ENCODE measurements at places on chromosomes 5 and 9.
A peak's percentile ranks its signal among the peaks of the same experiment; 100 is the strongest.

DNA sequence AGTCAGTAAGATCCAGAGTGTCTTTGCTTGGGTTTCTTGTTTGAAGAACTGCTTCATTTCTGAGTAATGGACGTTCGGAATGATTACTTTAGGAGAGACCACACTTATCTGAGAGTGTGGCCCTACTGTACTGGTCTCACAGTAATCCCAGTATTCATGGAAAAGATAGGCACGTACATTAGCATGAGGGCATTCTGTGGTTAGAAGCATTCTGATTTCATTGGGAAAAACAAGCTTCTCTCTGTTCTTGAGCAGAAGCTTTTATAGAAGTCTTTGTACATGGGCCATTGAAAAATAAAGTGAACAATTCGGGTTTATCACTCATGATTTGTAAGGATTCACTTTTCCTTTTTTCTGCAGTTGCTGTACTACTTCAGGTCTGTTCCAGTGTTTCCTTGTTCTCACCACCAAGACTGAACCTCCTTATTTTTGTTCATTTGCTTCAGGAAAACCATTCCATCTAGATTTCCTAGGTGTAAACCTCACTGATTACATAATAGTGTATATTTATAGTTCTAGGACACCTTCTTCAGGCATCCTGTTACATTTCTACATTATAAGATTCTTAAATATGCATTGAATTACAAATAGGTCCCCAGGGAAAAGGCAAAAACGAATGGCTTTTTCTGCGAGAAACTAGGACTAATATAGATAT lies 10.1 kb downstream of the TGFBR1 start:
- DNase-seq, result no peak

DNA sequence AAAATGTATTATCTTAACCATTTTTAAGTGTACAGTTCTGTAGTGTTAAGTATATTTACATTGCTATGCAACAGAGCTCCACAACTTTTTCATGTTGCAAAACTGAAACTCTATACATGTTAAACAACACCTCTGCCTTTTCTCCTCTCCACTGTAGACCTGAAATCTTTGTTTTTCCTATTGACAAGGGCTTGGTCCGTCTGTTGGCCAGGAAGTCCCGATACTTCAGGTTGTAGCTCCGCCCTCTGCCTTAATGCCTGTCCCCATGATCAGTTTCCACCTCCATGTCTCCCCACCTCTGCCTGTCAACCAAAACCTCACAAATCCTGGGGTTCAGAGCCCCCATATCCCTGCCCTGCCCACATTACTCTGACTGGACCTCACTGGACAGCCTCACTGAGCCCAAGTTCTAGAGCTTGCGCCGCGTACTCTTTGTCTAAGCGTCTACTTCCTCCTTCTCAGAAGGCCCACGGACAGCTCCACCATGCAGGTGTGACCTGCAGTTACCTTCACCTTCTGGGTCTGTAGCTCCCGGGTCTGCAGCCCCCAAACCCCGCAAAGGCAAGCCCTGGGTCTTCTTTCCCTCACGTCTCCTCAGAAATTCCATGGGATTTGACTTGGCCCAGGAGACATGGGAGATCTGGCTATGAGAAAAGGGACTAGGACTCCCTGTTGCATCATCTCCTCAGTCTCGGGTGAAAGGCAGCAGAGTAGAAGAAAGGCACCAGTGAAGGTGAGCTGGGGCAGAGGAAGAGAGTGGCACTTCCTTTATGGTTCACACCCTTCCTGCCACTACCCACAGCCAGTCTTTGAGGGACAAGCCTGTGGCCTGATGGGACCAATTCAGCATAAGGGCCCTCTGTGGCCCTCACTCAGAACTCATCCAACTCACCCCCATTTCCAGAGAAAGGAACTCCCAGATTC lies 8.0 kb downstream of the GLIPR2 start:
- no peak for DNase-seq

- DNase-seq, result peak; percentile 44
These were observed 1.3 kb downstream of the NR4A3 start for GRCh38 chr9:99822806-99823591.

DNA sequence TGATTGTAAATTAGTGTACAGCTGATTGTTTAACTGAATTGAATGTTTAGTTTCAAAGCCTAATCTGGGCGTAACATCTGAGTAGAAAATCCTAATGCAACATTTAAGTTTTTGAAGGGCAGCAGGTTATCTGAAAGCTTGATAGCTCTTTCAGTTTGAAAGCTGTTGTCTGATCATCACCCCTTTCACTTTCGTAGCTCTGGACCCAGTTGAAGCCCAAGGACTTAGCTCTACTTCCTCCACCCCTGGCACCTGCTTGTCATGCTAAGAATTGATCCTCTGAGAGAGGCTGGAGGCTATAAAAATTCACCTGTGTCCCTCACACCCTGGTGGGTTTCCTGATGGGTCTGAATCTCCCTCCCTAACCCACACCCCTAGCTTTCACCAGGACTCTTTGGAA lies 86.0 kb downstream of the ZFAND5 start:
- no peak for DNase-seq

DNA sequence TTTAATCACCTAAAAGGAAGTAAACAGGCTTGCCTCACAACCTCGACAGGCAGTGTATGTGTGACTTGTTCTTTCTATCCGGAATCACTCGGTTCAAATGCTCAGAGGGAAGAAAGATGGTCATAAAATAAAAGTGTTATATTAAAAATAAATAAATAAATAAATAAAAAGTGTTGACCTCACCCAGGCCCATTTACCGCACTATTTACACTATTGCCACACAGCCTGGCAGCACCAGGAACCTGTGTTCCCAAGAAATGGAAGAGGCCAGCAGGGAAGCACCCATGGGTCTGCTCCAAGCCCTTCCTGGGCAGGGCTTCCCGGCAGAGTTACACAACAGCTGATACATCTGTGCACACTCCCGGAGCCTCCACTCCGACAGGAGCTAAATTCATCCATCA lies 127.9 kb downstream of the EFNA5 start:
- peak; percentile 91 for DNase-seq

GRCh38 chr5:146327257-146327870 lies 11.3 kb upstream of the POU4F3 start:
- DNase-seq, result no peak

GRCh38 chr9:134267305-134267880 lies 58.9 kb upstream of the RXRA start:
- DNase-seq, result no peak

- DNase-seq, result no peak
These were observed 768.3 kb upstream of the COX7C start for GRCh38 chr5:85849411-85849810.

GRCh38 chr9:112032009-112032408 lies 135.4 kb downstream of the UGCG start:
- no peak for DNase-seq

DNA sequence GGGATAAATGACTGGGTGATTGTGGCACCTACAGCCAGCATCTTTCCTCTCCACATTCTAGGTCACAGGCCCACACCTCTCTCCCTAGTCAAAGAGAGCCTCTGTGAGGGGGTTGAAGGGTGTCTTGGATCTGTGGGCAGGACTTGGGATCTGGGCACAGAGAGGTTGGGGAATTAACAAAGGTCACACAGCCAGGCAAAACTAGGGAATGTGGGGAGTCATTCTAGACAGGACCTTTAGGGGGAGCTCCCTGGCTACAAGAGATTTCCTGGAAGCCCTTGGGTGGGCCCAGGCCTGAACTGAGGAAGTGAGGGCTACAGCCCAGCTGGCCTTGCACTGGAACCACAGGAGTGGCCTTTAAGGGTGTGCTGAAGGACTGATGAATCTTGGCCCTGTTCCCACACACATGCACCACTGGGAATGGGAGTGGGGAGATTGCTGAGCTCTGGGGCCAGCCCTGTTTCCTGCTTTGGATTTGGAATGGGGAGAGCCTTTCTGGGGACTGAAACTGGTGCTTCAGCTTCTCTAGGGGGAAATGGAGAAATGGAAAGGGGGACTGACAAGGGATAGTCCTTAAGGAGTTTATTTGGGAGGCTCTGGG lies 12.4 kb upstream of the CXXC5 start:
- peak; percentile 97 for DNase-seq

- no peak for DNase-seq
These were observed 38.0 kb upstream of the FOXI1 start for GRCh38 chr5:170067574-170068170.

- no peak for DNase-seq
These were observed 137.8 kb downstream of the PAX5 start for GRCh38 chr9:36896296-36896695.

- no peak for DNase-seq
These were observed 14.5 kb upstream of the FAM170A start for GRCh38 chr5:119614838-119615237.

DNA sequence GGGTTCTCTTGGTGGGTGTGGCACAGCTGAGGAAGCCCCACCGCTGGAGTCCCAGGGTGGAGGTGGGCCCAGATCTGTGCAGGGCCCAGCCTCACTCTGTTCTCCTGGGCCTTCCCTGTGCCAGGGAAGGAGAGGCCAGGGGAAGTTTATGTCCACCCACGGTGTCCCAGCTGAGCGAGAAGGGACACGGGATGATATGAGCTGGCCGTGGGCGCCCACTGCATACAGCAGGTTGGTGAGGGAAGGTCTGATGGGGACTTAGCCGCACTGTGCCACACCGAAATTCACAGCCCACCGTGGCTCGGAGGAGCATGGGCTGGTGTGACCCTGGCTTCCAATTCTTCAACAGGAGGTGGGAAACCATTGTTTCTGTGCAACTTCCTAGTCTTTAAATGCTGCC lies 33.9 kb downstream of the UNC5A start:
- DNase-seq, result no peak

GRCh38 chr5:98705841-98706240 lies 67.6 kb upstream of the RGMB start:
- no peak for DNase-seq

DNA sequence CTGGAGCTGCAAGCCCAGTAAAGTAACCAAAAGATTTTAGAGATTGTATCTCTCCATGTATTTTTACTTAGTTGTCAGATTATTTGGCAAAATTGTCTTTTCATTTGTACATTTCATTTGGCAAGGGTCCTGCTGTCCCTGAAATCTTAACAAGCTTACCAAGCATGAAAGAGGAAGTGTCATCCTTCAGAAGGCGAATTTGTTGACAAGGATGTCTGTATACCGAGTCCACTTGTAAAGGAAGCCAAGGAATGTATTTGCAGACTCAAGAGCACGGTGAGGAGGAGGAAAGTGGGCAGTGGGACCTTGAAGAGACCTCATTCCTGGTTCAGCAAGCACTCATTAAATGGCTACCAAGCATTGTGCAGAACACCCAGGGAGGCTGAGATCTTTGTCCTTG lies 7.5 kb upstream of the OTULINL start:
- DNase-seq, result no peak

DNA sequence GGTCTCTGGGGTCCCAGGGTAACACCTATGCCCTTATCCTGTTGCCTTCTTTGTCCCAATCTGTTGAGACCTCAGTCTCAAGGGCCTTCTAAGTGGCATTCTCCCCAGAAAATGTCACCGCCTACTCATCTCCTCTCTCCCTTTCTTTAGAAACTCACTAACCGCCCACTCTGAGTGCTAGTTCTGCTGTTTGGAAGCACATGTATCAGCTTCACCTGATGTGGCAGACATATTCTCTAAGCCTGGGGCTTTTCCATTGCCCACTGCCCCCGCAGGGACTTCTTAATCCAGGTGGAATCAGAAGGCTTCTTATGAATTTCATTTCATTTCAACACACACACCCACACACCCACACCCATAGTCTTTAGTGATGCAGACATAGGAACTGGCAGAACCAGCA lies 165.1 kb downstream of the ASTN2 start:
- no peak for DNase-seq

DNA sequence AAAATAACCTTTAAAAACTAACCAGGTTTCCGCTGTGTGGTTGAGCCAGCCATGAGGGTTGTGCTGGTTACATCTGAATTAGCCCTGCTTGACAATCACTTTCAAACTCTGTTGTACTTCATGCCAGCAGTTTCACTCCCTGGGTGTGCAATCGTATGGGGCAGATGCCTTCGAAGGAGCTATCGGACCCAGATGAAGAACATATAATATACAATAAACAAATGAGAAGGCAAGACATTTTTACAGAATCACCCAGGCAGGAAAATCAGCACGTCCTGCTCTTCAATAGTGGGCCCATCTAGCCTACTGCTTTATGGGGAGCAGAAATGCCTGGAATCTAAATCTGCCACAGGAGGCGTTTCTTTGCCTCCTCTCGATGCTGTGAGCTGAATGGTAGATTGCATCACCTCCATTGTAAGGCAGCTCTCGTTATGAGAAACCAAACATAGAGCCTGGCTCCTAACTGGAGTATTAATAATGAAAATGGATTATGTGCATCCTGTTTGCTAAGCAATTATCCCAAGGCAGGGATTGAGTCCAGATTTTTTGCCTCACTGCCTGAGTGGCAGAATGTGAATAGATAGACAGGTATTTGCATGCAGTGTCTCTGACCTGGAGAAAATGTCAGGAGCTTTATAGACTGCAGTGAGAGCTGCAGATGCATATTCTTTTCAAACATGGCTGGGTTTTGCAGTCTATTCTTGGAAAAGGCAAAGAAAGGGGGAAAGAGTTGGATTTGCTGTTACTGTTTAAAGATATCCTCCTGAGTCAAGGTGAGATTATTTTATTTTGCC lies 143.3 kb upstream of the SMARCA2 start:
- peak; percentile 5 for DNase-seq

DNA sequence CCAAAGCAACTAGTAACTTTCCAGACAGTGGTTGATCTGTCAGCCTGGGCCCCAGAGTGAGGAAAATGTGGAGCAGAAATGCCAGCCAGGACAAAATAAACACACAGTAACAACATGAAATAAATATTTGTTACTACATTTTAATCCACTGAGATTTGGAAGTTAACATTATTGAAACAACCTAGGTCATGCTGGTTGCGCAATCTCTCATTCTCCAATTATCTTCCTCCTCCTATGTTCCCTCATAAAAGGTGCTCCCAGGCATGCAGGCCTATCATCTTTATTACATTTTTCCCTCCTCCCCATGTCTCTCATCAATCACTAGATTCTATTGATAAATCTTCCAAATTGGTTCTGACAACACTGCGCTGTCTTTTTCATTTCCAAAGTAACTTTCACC lies 363.1 kb downstream of the HINT1 start:
- DNase-seq, result no peak

GRCh38 chr5:65076251-65076869 lies 307.6 kb downstream of the CWC27 start:
- DNase-seq, result peak; percentile 96

GRCh38 chr5:3511934-3512333 lies 83.7 kb upstream of the IRX1 start:
- no peak for DNase-seq

DNA sequence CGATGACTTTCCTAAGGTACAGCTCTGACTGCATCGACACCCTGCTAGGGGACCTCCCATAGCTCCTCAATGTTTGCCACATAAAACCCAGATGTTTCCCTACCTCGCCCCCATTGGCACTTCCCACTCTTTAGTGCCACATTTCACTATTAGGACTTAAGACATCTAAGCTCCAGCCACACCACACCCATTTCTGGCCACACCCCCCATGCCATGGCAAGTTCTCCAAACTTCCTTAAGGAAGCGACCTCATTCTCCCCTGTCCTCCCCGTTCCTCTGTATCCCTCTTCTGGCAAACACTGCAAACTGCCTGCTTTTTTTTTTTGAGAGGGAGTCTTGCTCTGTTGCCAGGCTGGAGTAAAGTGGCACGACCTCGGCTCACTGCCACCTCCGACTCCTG lies 62.9 kb downstream of the USP20 start:
- DNase-seq, result no peak
